ENCODE measurements at places on chromosomes 7 and 10. TPM values are rescaled to one million over a fixed set of nuclear protein-coding genes. Genes with fewer than 3 reads are reported as not detected.

GRCh38 chr10:23927576-23928325 lies 281.2 kb upstream of the KIAA1217 start:
- no peak overlapping the region for H3K27ac ChIP-seq
- H3K27me3 ChIP-seq = no peaks in the 10 kb centered on the region
- H3K4me1 ChIP-seq = no peaks in the 10 kb centered on the region
- no peak for DNase-seq
- no peak overlapping the region for H3K4me3 ChIP-seq

FAM25C gene
- total RNA-seq = not detected

DNA sequence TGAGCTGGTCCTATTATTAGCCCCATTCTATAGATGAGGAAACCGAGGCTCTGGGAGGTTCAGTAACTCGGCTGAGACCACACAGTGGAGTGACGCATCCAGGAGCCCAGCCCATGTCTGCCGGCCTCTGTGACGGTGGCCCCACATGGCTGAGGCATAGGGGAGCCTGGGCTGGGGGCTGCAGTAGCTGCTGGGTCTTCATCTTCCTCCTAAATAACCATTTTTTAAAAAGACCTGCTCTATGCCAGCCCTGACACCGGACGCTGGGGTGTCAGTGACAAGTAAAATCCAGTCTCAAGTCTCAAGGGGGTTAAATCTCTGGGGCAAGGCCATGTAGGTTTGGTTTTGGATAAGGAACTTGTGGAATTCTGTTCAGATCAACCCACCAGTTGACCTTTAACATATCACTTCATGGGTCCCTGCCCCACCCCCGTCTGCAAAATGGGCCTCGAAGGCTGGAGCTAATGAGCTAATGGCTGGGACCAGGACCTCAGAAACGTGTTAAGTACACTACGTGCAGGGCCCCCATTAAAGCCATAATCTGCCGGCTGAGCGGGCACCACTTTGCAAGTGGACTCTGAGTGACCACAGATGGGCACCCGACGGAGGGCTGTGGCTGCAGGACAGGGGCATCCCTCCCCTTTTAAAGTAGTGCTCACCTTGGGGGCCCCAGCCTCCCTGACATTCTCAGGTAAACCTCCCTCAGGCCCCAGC lies 136.5 kb upstream of the UNC5B start:
- H3K4me1 ChIP-seq = no peaks in the 10 kb centered on the region
- no peaks in the 10 kb centered on the region for H3K36me3 ChIP-seq
- no peak overlapping the region for H3K27ac ChIP-seq
- peak; percentile 34 for DNase-seq
- H3K4me3 ChIP-seq = no peak overlapping the region
- no peaks in the 10 kb centered on the region for H3K27me3 ChIP-seq

GRCh38 chr7:102080434-102081243 lies 206.0 kb upstream of the SH2B2 start:
- H3K36me3 ChIP-seq = no peaks in the 10 kb centered on the region
- H3K4me1 ChIP-seq = no peaks in the 10 kb centered on the region
- DNase-seq = no peak
- no peaks in the 10 kb centered on the region for H3K27me3 ChIP-seq
- no peak overlapping the region for H3K4me3 ChIP-seq

DNA sequence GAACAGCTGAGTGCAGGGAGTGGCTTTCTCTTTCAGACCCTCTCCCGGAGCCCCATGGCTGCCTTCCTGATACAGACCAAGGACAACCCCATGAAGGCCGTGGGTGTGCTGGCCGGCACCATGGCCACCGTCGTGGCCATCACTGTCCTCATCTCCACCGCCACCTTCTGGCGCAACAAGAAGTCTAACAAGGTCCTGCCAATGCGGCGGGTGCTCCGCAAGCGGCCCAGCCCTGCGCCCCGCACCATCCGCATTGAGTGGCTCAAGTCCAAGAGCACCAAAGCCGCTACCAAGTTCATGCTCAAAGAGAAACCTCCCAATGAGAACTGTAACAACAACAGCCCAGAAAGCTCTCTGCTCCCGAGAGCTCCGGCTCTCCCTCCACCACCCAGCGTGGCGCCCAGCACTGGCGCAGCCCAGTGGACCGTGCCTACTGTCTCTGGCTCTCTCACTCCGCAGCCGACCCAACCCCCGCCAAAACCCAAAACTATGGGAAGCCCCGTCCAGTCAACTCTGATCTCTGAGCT lies 11.2 kb downstream of the LRIT2 start:
- H3K27me3 ChIP-seq = no peaks in the 10 kb centered on the region
- no peak overlapping the region for H3K4me3 ChIP-seq
- no peaks in the 10 kb centered on the region for H3K4me1 ChIP-seq
- peak; percentile 41 for DNase-seq

DNA sequence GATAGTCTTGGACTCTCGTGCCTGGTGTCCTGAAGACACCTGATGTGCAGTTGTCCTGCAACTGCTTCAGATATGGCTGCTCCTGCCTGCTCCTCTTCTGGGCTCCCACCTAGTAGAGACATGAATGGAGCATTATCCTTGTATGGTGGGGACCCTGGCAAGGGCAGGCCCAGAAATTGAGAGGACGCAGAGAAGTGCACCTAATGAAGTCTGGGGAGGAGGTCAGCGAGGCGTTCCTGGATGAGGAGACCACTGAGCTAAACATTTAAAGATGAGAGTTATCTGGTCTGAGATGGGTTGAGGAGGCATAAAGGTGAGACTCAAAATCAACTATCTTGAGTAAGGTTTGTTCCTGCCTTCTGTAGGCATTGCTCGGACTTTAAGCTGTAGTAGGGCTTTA lies 66.3 kb downstream of the WDFY4 start:
- no peaks in the 10 kb centered on the region for H3K36me3 ChIP-seq
- no peak for DNase-seq
- H3K4me3 ChIP-seq = no peak overlapping the region
- H3K27ac ChIP-seq = no peak overlapping the region
- no peaks in the 10 kb centered on the region for H3K27me3 ChIP-seq

DNA sequence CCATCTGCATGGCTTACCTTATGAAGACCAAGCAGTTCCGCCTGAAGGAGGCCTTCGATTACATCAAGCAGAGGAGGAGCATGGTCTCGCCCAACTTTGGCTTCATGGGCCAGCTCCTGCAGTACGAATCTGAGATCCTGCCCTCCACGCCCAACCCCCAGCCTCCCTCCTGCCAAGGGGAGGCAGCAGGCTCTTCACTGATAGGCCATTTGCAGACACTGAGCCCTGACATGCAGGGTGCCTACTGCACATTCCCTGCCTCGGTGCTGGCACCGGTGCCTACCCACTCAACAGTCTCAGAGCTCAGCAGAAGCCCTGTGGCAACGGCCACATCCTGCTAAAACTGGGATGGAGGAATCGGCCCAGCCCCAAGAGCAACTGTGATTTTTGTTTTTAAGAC lies 12.4 kb downstream of the DUSP5 start:
- H3K4me3 ChIP-seq = no peak overlapping the region
- H3K36me3 ChIP-seq = peaks cover 4% of the 10 kb centered on the region
- H3K27ac ChIP-seq = no peak overlapping the region
- DNase-seq = no peak

DNA sequence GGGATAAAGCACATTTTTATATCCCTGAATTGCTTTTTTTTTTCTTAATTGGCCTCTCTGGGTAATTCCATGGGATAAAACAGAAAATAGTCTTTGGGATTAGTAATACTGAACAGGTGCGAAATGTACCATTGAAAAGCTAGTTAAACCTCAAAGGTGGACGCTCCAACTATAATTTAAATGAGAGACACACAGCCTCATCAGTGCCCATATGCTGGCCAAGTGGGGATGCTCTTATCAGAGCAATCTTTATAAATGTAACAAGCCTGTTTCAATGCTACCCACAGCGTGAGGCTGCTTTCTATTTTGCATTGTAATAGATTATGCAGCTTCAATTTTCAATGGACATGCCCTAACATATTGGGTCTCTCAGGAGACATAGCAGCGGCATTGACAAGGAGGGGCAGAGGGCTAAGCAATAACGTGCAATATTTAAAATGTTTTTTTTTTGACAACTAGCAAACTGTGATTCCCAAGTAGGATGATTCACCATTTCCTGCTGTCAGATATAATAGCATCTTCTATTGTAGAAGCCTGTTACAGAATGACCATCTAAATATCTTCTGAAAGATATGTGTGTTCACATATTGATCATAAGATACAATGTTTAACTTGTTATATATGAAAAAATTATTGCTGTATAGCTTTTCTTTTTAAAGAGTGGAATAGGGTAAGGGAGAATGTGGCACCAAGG lies 91.3 kb upstream of the BET1 start:
- DNase-seq = no peak
- H3K27ac ChIP-seq = no peak overlapping the region
- no peak overlapping the region for H3K4me3 ChIP-seq
- H3K36me3 ChIP-seq = no peaks in the 10 kb centered on the region

GRCh38 chr10:5321273-5321672 lies 43.5 kb upstream of the UCN3 start:
- H3K4me1 ChIP-seq = no peaks in the 10 kb centered on the region
- H3K4me3 ChIP-seq = no peak overlapping the region
- no peak for DNase-seq
- no peak overlapping the region for H3K27ac ChIP-seq
- no peaks in the 10 kb centered on the region for H3K27me3 ChIP-seq
- no peaks in the 10 kb centered on the region for H3K36me3 ChIP-seq

DNA sequence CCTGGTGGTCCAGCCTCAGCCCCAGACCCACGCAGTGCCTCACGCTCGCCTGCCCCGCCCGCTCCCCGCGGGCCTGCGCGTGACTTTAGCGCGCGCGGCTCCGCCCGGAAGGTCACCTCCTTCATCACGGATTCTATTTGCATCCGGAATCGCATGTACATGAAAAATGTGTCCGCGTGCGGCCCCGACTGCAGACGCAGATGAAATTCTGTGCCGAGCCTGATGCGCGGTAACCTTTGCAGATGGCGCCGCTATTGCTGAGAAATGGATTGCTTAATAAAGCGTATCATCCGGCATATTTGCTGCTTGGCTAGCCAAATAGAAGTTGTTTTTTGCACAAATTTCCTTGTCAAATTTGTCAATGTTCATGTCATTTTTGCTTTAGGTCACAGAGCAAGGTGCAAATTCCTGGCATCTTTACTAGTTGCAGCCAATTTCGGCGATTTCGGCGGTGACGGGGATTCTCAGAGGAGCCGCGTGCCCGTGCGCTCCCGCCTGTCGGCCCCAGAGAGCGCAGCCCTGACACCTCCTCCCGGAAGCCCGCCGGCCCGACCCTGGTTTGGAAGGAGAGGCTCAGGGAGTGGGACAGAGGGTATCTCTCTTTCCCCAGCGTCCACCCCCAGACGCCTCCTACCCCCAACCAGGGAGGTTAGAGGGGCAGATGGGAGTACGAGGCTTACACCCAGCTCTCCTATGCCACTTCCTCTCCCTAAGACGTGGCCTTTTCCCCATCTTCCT lies 85.9 kb upstream of the PAX2 start:
- no peak overlapping the region for H3K27ac ChIP-seq
- no peaks in the 10 kb centered on the region for H3K36me3 ChIP-seq
- no peak for DNase-seq
- peaks cover 3% of the 10 kb centered on the region for H3K4me1 ChIP-seq
- H3K27me3 ChIP-seq = peaks cover 18% of the 10 kb centered on the region

NCF1 gene
- 4.0 TPM for total RNA-seq

DNA sequence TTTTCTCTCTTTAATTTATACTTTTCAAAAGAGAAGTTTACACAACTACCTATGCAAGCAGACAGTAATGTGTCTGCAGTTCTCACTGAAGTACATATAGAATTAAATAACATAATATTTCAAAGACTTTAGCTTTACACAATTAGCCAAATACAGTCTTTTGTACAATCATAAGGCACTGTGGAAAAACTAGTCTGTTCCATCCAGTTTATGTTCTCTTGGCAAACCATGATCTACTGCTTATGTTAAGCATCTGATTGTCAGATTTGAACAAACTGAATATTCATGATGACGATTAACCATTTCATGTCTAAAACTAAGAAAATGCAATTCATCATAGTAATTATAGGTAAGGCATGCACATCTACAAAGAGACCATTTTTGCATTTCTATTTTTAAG lies 842 bp downstream of the SEMA3A start:
- no peaks in the 10 kb centered on the region for H3K27me3 ChIP-seq
- no peak overlapping the region for H3K27ac ChIP-seq
- H3K4me3 ChIP-seq = no peak overlapping the region

- H3K27me3 ChIP-seq = no peaks in the 10 kb centered on the region
- DNase-seq = peak; percentile 45
- no peak overlapping the region for H3K4me3 ChIP-seq
These were observed 23.5 kb upstream of the KDM7A start for GRCh38 chr7:140200061-140200989.

GRCh38 chr10:60732198-60732806 lies 46.0 kb upstream of the CDK1 start:
- H3K4me1 ChIP-seq = peaks cover 2% of the 10 kb centered on the region
- H3K4me3 ChIP-seq = peak overlapping the region; percentile 57
- peaks cover 6% of the 10 kb centered on the region for H3K27me3 ChIP-seq
- H3K36me3 ChIP-seq = no peaks in the 10 kb centered on the region
- no peak overlapping the region for H3K27ac ChIP-seq
- no peak for DNase-seq

DNA sequence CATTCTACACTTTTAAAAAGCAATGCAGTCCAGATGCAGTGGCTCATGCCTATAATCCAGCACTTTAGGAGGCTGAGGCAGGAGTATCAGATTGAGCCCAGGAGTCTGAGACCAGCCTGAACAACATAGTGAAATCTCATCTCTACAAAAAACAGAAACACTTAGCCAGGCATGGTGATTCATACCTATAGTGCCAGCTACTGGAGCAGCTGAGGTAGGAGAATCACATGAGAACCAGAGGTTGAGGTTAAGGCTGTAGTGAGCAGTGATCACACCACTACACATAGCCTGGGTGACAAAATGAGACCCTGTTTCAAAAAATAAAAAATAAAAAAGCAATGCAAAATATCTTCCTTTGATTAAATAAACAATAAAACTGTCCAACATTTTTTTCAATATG lies 205.2 kb downstream of the GRM8 start:
- H3K4me1 ChIP-seq = no peaks in the 10 kb centered on the region
- no peaks in the 10 kb centered on the region for H3K27me3 ChIP-seq
- no peak overlapping the region for H3K27ac ChIP-seq
- H3K36me3 ChIP-seq = no peaks in the 10 kb centered on the region
- H3K4me3 ChIP-seq = no peak overlapping the region

DNA sequence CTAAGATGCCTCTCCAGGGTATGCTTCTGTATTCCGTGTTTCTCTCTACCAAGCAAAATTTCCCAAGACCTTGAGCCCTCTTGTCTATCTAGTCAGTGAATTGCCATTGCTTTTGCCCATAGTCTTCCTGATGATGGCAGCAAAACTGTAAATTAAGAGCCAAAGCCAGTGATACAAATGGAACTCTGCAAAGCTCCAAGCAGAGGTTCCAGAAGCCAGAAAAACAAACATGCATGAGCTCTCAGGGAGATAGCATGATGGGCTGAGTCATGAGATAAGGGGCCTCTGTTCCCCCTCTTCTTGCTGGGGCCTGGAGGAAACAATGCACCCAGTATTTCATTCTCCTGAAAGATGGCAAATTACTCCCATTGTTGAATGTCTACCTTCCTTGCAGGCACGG lies 24.7 kb downstream of the LSMEM1 start:
- DNase-seq = no peak
- no peaks in the 10 kb centered on the region for H3K4me1 ChIP-seq
- no peak overlapping the region for H3K27ac ChIP-seq
- H3K4me3 ChIP-seq = no peak overlapping the region
- no peaks in the 10 kb centered on the region for H3K36me3 ChIP-seq

- DNase-seq = no peak
- no peaks in the 10 kb centered on the region for H3K4me1 ChIP-seq
- H3K36me3 ChIP-seq = no peaks in the 10 kb centered on the region
- H3K4me3 ChIP-seq = no peak overlapping the region
These were observed 86.8 kb downstream of the C10orf90 start for GRCh38 chr10:126583552-126584200.

SCIN gene
- not detected for total RNA-seq
